ENCODE measurements at places on chromosomes 1 and 21.

DNA sequence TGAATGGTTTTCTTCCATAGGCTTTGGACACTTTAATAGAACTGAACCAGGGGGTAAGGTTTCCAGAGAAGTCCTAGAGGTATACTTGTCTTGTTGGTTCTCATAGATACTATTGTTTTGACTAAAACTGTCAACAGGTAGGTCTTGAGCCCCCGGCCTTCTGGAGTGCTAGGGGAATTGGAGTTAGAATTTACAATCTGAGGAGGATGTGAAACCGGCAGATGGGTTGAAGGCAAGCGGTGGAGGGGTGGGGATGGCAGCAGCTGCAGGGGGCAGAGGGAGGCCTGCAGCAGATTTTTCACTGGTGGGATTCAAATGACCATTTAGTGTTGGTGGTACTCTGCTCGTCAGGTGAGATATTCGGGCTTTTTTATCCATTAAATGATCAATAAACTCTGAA, 4.3 kb upstream of the CD1D start:
- DNase-seq, result no peak

DNA sequence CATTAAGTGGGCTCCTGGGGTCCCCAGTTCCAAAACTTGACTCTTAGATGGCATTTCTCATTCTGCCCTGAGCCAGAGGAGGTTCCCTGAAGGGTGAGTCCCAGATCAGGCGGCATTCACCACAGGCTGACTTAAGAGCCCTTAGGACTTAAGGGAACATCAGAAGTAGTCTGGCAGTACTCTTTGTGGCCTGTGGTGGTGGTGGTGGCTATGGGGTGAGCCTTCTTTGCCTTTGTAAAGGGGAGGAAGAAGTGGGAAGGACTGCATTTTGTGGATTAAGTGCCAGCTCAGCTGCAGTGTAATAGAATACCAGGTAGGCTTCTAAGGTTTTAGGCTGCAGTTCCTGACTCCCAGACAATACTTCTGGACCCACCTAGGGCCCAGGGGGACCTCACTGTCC, 186.5 kb upstream of the KCTD3 start:
- no peak for DNase-seq

GRCh38 chr1:232974971-232975370, 24.6 kb downstream of the NTPCR start:
- DNase-seq, result no peak

GRCh38 chr1:227934476-227935313, 13.0 kb downstream of the WNT9A start:
- DNase-seq, result no peak

DNA sequence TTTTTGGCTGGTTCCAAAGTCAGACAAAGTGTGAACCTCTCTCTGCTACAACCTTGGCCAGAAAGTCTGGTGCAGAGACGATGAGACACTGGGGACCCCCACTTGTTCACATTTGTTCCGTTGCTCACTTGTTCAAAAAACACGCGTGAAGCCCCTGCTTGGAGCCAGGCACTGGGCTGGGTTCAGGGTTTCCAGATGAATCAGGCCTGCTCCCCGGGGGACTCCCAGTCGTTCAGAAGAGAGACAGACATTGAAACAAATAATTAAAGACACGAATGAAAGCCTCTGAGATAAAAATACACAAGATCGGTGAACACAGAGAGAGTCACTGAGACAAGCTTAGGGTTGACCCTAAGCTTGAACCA, 101.5 kb upstream of the RUNX3 start:
- no peak for DNase-seq

GRCh38 chr1:214224611-214225354, 56.2 kb upstream of the SMYD2 start:
- no peak for DNase-seq

DNA sequence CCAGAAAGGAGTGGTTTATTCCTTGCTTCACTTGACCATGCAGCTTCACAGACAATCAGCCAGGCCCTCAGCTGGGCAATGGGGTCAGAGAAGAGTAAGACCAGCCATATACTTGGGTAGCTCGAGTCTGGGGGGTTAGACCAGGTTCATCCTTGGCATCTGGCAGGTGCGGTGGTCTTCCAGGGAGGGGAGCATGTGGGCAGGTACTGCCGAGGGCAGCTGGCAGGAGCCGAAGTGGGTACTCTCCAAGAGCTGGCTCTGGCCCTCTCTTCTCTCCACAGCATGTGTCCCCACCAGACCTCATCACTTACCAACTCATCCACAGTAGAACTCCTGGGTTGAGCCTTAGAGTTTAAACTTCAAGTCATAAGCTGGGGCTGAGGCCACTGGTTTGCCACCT, 156.8 kb downstream of the FOXD2 start:
- DNase-seq, result no peak

- no peak for DNase-seq
Observed at GRCh38 chr1:60234776-60235175, 161.2 kb upstream of the C1orf87 start.

Measured in SK-N-DZ (cell line).